A673 (cell line): ENCODE measurements at places on chromosomes 2 and 18. TPM values are rescaled to one million over a fixed set of nuclear protein-coding genes. Genes with fewer than 3 reads are reported as not detected.

ASAP2 gene
- total RNA-seq: 45.1 and 46.8 TPM in 2 replicates

DNA sequence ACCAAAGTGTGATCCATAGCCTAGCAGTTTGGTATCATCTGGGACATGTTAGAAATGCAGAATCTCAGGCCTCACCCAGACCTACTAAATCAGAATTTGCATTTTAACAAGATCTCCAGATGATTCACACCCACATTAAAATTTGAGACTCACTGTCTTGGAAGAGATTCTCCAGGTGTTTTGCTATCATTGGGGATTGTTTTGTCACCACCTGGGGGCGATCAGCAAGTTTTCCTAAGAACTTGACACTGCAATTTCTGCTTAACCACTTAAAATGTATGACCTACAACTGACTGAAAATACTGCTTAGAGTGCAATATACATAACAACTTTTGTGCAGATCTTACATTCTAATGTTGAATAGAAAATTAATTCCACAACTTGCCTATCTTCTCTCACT is 18.9 kb upstream of the ITGA4 start:
- DNase-seq: peak; percentile 15

- no peak for DNase-seq
Observed at GRCh38 chr2:139259422-139260051, 479.3 kb upstream of the NXPH2 start.

DNA sequence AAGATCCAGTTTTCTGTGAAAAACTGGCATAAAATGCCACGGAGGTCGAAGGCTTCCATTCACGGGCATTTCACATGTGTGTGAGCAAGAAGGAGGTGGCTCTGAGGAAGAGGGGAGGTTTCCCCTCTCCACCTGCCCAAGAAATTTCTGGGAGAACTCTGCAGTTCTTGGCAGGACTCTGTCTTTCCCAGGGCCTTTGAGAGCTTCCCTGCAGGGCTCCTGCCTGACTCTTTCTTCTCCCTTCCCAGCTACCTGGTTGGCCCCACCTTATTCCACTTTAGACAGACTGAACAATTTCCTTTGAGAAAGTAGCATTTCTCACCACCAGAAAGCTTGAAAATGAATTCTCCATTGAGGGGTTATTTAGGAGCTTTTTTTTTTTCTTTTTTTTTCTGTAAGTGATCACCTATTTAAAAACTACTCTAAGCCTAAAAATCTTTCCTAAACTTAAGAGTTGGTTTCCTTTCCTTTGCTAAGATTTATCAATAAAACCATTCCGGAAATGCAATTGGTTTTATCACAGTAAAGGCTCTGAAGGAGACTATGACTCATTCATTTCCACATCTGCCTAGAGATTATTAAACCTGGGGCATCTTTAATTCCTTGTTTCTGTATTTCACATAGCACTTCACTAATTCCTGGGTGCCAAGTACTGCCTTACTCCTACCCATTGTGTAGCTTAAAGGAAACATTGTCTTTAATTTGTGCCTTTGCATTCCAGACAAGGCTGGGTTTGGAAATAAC is 59.3 kb downstream of the UNC80 start:
- peak; percentile 85 for DNase-seq

DNA sequence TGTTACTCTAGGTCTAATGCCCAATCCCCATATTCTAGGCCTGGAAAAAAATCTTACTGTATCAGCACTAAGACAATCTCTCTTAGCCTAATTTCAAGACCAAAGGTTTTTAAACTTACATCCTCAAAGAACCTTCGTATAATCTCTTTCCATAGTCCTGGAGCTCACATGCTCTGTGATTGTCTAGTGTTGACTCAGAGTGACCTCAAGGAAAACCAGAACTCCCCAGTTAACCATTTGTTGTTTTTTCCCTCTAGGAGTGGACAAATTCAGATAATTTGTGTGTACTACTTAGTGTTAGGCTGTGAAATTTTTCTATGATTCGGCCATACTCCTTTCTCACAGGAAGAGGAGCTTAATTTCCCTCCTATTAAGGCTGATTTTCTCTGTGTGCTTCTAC is 536.1 kb downstream of the SLC4A3 start:
- DNase-seq: no peak

GRCh38 chr2:45255563-45255962 is 246.3 kb upstream of the SIX2 start:
- no peak for DNase-seq

SH3RF3 gene
- 0.11 and 0.15 TPM in 2 replicates for total RNA-seq

GRCh38 chr2:219510512-219511135 is 3.7 kb upstream of the ASIC4 start:
- no peak for DNase-seq

GRCh38 chr2:19804639-19805260 is 97.0 kb downstream of the TTC32 start:
- no peak for DNase-seq

DNA sequence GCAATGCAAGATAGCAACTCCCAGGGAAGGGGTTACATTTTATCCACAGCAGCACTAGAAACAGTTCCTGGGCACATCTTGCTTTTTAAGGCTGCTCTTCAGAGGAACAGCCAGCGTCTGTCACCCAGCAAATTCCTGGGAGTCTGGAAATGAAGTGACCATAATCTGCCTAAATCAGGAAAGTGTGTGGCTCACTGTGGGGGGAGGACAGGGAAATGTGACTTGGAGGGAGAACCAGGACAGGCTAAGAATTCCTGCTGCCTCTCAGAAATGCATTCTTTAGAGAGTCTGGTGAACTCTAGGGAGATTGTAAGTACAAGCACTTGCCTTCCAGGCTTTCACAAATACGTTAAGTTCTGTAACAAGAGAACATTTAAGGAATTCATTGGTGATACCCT is 364.3 kb upstream of the SPHKAP start:
- no peak for DNase-seq

DNA sequence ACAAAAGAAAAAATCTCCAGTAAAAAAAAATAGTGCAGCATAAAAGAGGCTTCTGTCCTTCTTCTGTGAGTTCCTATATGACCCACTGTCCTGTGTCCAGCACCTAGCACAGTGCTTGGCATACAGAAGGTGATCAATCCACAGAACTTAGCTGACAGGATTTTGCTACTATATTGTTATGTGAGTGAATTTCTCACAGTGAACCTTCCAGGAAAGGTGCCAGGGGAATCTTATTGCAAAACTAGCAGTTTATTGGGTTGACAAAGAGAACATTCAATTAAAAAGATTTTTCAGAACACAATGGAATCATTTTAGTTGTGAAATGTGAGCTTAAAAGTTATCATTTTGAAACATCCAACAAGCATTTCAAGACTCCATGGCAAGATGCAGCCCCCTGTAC is 12.4 kb upstream of the TRIB2 start:
- DNase-seq: no peak

GRCh38 chr2:223944166-223944702 is 901 bp downstream of the WDFY1 start:
- peak; percentile 58 for DNase-seq

- DNase-seq: no peak
Observed at GRCh38 chr18:9961041-9961440, 47.2 kb downstream of the VAPA start.
